Memory B cell (primary cell): ENCODE measurements at places on chromosomes 7 and 10.

GRCh38 chr10:101615525-101616116 lies 27.5 kb downstream of the DPCD start:
- no peak for DNase-seq

- no peak for DNase-seq
These were observed 204.4 kb downstream of the KLF6 start for GRCh38 chr10:3580565-3580964.

GRCh38 chr7:9036080-9036479 lies 602.7 kb downstream of the NXPH1 start:
- DNase-seq = no peak

- no peak for DNase-seq
These were observed 27.3 kb downstream of the TBATA start for GRCh38 chr10:70757856-70758255.

GRCh38 chr7:8387551-8388256 lies 45.7 kb upstream of the NXPH1 start:
- no peak for DNase-seq

DNA sequence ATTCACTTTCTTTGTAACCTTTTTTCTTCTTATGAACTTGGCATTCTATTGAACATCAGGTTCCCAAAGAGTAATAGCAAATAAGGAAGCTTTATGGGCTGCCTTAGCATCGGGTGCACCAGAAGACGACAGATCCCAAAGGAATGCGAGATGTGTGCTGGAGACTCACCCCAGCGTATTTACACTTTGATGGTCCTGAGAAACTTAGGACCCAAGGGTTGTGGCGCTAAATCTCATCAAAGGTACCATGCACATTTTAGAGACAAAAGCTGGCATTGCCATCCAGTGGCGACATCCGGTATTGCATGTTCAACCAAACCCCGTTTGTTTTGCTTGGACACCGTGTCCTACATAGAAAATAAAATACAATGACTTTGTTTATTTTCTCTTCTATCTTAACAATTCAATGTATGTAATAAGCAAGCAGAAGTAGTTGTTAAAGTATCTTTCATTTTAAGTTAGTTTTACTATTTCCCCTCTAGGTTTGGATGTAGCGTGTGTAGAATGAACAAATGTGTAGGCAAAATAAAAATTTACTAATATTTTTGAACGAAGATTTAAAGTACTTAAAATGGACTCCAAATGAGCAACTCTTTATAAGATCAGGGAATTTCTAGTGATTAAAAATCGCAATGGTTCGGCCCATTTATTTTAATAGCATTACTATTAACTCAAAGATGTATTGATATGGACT lies 1154.8 kb downstream of the GATA3 start:
- peak; percentile 62 for DNase-seq

DNA sequence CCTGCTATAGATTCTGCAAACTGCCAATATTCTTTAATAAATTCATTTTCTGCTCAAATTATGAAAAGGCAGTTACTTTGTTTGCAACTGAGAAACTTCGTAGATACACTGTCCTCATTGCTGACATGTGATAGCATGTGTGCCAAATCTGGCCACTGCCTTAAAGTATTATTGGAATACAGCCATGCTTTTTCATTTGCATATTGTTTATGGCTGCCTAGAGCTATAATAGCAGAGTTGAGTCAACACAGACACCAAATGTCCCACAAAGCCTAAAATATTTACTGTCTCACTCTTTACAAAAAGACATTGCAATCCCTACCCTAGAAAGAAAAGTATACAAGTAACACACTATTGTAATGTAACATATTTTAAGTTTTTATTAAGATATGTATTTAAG lies 647.4 kb downstream of the XPNPEP1 start:
- DNase-seq = no peak

DNA sequence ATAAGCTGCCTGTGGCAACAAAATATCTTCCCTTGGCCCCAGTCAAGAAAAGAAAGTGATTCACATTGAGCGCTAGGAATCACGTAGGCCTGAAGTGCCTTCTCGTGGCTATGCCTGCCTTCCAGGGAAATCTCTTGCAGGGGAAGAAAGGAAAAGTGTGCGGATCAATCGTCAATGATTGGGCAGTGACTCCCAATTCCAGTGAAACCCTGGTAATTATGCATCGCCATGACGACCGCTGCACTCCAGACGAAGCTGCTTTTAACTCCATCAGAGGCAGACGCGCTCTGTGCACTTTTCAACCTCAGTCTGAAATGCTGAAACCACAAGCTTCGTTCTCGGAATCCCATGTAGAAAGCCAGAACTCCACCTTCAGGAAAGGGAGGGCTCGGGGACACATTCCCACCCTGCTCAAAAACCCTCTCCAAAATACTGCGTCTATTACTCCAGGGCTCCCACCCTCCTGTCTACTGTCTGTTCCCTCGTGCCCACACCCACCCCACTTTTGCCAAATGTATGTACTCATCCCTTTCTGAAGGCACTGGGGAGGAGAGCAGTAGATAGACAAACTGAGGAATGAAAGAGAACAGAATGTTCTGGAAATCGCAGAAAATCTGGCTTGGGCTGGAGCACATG lies 24.2 kb upstream of the PRKAG2 start:
- no peak for DNase-seq

DNA sequence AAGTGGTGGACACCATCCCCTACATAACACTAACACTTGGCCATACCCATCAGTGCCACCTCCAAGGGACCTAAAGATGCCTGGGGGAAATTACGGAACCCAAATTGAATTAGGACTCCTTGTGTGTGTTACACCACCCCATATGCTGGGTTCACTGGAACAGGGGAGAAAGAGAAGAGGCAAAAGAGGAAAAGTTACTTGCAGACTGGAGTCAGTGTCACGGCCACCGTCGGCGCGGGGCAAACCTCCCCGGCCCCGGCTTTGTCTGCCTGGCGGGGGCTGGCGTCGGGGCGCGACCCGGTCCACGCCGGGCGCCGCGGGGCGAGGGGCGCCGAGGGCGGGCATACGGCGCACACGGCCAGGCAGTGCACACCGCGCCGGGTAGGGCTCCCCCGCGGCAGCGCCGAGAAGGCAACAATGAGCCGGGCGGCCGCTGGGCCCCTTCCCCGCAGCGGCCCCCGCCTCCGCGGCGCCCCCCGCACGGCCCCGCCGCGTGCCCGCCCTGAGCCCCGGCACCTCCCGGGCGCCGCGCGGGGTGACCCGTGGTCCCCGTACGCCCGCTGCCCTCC lies 171.1 kb downstream of the FAM107B start:
- DNase-seq = peak; percentile 41

DNA sequence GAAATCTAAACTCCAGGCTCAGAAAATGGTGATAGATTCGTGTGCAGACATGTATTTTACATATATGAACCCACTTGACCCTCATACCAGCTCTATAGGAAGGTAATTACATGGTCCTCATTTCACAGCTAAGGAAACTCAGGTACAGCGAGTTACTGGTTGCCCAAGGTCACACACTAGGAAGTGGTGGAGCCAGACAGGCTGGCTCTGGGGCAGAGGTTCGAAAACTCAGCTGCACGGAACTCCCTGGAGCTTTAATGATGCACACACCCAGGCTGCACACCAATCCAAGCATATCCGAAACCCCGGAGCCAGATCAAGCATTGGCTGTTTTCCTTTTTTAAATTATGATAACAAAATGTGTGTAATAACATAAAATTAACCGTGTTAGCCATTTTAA lies 172.4 kb downstream of the COBL start:
- no peak for DNase-seq

DNA sequence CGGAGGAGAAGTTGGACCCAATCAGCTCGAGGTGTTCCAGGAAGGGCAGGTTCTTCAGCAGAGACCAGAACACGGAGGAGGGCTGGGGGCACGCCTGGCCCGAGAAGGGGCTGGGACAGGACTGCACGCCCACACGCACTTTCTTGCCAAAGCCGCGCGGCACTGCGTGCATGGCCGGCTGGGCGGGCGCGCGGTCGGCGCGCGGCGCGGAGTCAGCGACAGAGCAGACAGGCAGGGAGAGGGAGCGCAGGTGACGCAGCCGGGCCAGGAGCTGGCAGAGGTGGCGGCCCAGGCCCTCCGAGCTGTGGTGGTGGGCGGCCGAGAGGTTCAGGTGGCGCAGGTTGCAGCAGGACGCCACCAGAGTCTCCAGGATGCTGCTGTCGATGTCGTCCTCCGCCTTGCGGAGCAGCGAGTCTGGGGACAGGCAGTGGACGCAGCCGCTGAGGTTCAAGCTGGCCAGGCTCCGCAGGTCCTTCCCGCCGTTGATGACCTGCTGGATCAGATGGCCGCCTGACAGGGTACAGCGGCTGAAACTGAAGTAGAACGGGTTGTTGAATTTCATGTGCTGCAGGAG lies 77.2 kb upstream of the TNRC18 start:
- DNase-seq = no peak

GRCh38 chr10:17202999-17203398 lies 1.5 kb upstream of the TRDMT1 start:
- DNase-seq = no peak
